ENCODE measurements at places on chromosomes 2 and 18.

DNA sequence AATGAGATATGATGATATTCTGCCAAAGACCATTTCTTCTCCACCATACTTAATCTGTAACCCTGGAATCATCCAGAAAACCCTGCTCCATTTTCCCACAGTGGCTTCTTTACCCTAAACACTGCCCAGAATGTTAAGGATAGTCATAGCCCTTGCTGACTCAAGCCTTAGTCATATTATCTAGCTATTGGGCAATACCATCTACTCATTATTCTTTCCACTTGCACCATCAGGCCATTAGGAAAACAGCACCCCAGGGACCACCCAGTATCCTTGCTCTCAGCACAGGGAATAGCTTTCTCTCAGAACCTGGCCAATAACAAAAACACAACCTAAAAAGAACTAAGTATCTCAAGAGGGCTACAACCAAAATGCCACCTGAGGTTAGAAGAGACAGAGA is 445.7 kb upstream of the SLC14A2 start:
- DNase-seq: no peak

DNA sequence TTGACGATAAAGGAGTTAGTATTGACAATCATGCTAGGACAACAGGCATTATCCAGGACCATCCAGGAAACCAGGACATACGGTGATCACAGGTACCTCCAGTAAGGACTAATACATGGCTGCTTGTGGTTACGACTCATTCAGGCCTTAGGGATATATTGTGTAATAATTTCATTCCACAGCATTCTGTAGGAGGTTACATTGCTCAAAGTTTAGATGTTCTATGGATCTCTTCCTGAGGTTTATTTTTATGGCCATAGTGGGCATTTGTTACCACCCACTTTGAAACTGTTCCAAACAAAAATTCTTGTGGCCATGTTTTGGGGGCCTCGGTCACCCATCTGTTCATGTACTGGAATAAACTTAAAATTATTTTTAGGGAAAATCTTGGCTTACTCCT is 431.6 kb downstream of the METTL4 start:
- no peak for DNase-seq

- DNase-seq: no peak
These were observed 23.1 kb upstream of the COLEC12 start for GRCh38 chr18:523561-523960.

GRCh38 chr2:191533693-191534180 is 144.2 kb upstream of the NABP1 start:
- no peak for DNase-seq

Measured in CD4-positive, alpha-beta T cell treated with Interleukin-17A for 1 hour (primary cell).